GM23248 (cell line): ENCODE measurements at places on chromosomes 6 and 20.

DNA sequence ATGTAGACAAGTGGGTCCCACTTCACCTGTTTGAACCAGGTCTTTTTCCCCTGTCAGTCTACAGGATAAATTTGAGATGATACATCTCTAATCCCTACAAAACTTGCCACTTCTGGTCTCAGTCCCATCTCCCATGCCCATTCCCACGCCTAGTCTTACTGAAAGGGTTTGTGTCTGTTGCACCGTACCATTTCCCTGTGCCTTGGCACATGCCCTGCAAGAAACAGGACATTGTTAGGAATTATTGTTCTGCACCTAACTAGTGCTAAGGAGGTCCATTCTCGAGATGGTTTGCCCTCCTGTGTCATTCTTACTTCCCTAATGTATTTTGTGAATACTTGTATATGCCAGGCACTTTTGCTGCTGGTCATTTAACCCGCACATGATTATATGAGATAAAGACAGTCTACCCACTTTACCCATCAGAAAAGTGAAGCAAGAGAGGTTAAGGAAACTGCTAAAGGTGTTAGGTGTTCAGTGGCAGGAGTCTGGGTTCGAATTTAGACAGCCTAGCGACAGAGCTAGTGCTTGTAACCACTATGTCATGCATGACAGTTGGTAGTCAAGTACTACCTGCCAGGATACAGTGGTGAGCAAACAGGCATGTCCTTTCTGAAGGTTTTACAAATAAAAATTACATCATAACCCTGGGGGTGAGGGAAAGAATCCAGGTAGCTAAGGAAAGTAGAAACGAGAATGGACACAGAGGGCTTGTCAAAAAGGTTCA lies 12.7 kb downstream of the FAM217A start:
- DNase-seq: no peak

GRCh38 chr6:90947184-90948064 lies 360.6 kb upstream of the MAP3K7 start:
- no peak for DNase-seq

- peak; percentile 74 for DNase-seq
Measured at GRCh38 chr6:11043961-11044711, at the start of gene ELOVL2. TSS of gene ELOVL2 (minus strand) at chr6:11044305. CDS start at chr6:11044230, 75 bp downstream.

DNA sequence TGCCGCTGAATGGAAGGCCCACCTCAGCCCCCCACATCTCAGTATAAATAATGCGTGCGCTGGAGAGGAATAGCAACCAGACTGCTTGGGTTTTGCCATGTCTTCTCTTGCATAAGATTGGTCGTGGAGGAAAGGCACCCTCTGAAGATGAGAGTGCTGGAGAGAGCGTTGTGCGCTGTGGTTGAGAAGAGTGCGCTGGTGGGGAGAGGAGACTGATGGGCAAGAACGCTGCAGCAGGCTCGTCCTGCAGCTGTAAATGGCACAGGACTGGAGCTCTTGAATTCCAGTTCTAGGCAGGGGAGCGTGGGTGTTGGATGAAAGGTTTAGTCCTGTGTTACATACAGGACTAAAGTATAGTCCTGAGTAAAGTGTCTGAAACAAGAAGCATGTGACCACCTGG lies 51.5 kb downstream of the RPRD1B start:
- DNase-seq: no peak

DNA sequence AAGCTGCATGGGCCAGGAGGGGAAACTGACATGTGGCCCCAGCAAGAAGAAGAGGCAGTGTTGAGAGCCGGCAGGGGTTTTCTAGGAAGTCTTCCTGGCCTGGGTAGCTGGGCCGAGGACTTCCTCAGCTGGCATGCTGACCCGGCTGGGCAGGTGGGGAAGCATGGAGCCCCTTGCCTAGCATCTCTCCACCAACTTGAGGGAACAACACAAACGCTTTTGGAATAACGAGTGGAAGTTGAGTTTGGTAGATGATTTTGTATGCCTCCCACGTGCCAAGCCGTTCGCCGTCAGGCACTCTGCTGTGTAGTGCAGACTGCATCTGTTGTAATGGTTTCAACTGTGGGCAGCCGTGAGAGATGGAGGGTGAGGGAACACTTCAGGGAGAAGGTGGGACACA lies 7.3 kb downstream of the TMEM181 start:
- DNase-seq: no peak

GRCh38 chr20:9407805-9408421 lies 106.5 kb upstream of the LAMP5 start:
- DNase-seq: peak; percentile 68

DNA sequence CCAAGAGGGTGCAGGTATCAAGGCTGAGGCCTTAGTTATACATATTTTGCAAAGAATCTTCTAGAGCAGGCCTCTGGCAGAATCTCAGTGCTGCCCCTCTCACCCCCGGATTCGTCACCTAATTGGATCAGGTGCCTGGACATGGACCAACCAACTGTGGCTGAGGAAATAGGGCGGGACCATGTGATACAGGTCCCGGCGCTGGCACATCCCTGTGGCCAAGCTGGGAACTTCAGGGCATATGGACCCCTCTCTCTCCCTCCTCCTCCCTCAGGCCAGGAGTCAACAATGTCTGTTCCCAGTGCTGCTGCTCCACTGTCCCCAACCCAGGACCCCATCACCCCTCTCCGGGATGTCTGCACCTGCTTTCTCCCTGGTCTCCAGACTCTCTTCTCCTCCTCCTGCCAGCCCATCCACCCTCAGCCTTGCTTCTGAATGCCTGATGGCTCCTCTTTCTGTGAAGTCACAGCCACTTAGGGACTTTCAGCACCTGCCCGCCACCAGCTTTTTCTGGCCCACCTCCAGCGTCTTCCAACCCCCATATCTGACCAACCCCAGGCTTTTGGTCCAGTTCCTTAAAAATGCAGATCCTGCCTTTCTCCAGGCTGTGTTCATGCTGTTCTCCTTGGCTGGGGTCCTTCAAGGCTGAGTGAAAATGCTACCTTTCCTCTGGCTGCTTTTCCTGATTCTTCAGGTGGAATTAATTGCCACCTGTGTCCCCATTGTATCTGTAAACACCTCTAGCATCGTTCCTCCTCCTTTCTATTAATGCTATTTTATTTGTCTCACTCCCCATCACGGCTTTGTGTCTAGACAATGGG lies 19.0 kb upstream of the MLN start:
- peak; percentile 58 for DNase-seq

DNA sequence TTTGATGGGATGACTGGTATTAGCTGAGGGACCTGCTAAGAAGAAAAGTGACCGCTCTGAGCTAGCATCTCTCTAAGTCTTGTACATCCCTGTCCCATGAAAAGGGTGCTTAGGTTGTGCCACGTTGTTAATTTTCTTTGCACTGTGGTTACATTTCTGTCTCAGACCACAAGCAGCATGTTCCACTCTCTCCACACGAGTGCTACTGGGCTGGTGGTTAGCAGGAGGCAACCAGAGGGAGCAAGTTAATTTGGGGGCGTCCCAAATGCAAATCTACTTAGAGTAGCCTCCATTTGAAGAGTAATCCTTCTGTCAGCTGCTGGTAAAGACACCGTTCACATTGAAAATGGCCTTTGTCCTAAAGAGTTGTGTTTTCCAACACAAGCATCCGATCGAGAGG lies 3.4 kb upstream of the SCML4 start:
- no peak for DNase-seq

GRCh38 chr20:4613718-4614620 lies 107.7 kb upstream of the PRND start:
- DNase-seq: peak; percentile 77

DNA sequence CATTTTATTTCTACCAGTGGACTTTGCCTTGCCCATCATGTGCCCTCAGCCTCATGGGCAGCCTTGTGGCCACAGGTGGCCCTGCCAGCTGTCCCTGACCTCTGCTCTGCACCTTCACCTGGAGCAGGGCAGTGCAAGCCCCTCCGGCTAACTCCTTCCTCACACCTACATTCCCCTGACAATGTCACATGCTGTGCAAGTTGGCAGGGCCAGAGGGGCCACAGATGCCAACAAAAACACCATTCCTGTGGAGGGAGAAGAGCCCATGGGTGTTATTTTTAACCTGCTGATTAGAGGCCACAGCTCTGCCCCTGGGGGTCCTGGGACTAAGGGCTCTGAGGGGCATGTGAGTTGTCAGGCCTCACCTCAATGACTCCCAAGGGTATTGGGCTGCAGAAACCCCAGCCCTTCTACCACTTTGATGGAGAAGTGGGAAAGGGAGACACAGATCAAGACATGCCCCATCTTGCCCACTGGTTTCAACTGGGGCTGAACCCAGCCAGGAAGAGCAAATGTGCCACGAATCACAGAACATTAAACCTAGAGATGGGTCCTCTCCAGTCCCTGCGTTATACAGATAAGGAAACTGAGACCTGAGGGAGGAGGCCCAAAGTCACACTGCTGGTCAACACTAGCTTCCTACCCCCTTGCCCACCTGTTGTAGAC lies 65.0 kb downstream of the MRPL14 start:
- no peak for DNase-seq

DNA sequence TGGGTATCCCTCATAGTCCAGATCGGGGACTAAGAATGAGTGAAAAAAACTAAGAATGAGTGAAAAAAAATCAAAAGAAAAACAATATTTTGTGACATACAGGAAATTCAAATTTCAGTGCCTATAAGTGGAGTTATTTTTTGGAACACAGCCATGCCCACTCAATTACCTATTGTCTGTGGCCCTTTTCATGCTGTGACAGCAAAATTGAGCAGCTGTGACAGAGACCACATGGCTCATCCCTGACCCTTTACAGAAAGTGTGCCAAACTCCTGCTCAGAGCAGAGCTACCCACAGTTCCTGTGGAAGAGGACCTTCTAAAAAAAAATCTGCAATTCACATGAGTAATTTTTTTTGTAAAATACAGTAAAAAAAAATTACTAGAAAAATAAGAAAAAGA lies 1.4 kb downstream of the NCR2 start:
- DNase-seq: no peak

- DNase-seq: no peak
Measured at GRCh38 chr6:33997265-33997664, 148.6 kb downstream of the GRM4 start.

DNA sequence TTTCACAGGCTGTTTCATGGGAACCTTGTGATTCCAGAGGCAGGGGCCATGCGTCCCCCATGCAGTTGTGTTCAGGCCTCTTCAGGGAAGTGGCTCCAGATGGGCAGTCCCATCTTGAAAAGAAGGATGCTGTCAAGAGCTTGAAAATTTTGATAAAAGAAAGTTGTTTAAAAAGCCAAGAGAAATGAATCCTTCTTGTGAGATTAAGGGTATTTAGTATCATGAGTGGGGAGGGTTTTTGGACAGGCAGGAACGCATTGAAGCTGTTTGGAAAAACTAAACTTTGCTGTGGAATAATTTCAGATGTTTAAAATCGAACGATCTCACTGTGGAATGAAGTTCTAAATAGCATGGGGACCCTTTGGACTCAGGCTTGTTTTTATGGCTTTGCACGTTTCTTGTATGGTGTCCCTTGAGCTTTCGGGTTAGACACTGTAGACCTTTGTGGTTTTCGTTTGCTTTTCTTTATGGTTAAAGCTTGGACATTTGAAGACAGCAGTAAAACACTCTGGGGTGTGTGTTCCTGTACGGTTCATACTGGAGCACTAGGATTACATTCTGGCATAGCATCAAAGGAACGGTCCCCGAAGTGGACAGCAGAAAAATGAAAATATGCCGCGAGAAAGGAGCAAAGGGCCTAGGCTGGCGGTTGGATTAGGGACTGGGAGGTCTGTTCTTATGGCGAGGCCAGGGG lies 18.2 kb downstream of the KIF25 start:
- no peak for DNase-seq

GRCh38 chr6:102488729-102489128 lies 1095.2 kb downstream of the GRIK2 start:
- no peak for DNase-seq

GRCh38 chr6:15472621-15473020 lies 190.2 kb downstream of the DTNBP1 start:
- no peak for DNase-seq

- DNase-seq: peak; percentile 58
Measured at GRCh38 chr6:40999569-40999968, 39.5 kb downstream of the UNC5CL start.

- no peak for DNase-seq
Measured at GRCh38 chr6:168671863-168672546, 231.0 kb downstream of the SMOC2 start.

GRCh38 chr6:41063884-41064285 lies 8.3 kb downstream of the OARD1 start:
- DNase-seq: no peak

- DNase-seq: no peak
Measured at GRCh38 chr6:125809570-125810170, 18.9 kb downstream of the NCOA7 start.

- DNase-seq: peak; percentile 93
Measured at GRCh38 chr20:1489764-1490436, 1.3 kb downstream of the SIRPB2 start.

DNA sequence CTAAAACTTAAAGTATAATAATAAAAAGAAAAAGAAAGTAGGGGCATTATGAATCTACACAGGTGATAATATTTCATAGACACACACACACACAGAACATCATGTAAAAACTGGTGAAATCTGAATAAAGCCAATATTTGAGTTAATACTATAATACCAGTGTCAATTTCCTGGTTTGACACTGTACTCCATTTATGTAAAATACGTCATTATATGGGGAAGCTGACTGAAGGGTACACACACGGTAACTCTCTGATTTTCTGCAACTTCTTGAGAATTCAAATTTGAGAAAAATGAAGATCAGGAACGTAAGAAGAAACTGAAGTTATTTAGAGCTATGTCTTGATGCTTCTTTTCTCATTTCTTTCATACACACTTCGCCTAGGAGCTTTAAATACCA lies 36.2 kb downstream of the PFDN4 start:
- no peak for DNase-seq

DNA sequence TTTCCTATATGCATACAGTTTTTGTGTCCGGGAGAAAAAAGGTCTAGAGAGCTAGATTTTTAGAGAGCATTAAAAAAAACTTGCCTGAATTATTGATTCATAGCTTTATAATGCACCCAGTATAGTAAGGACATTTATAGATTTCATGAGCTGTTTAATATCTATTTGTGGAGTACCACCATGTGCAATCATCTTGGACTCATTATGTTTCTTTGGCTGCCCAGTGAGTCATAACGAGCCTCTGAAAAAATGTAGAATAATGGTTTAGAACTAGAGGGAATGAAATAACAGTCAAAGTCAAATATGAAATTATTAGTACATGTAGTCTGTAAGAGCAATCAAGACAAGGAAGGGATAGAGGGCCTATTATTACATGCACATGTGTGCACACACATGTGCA lies 350.0 kb downstream of the CD83 start:
- DNase-seq: peak; percentile 79

DNA sequence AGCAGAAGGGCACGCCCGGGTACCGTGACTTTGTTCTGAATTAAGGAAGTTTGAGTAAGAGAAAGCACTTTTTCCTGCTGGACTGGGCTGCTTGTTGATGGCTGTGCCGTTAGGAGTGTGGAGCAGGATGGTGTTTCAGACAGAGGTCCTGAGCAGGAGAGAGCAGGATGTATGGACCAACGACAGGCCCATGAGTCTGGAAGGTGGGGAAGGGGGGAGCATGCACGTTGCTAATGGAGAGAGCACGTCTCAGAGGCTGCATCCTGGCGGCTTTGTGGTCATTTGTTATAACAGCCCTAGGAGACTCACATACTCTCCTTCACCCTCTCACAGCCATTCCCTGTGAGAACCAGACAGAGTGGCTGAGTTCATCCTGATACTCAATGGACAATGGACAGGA lies 56.8 kb downstream of the PHACTR3 start:
- DNase-seq: no peak

GRCh38 chr20:62977613-62978560 lies 25.4 kb downstream of the SLC17A9 start:
- no peak for DNase-seq

GRCh38 chr6:27026361-27026760 lies 221.1 kb upstream of the PRSS16 start:
- DNase-seq: no peak
